ENCODE measurements at places on chromosomes 6 and 20.

GRCh38 chr6:157561414-157561790, 180.4 kb downstream of the ZDHHC14 start:
- DNase-seq: no peak

DNA sequence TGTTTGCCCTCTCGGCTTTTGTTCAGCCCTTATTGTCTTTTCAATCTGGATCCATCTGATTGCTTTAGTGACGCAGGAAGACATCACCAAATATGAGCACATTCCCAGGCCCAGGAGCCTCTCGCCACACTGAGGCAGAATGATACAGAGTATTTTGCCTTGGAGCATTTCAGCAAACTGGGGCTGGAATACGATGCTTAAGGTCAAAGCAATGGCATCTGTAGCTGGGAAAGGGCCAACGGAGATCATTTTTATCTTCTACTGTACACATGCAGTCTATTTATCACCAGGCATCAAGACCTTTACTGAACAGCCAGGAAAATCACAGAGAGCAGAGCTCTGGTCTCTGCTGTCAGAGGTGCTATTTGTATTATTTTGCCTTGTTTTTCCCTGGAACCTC, 655.3 kb downstream of the RNF144B start:
- no peak for DNase-seq

GRCh38 chr20:58395604-58396003, 6.6 kb downstream of the VAPB start:
- DNase-seq: no peak

GRCh38 chr6:38068854-38069590, 249.5 kb downstream of the ZFAND3 start:
- DNase-seq: peak; percentile 25

DNA sequence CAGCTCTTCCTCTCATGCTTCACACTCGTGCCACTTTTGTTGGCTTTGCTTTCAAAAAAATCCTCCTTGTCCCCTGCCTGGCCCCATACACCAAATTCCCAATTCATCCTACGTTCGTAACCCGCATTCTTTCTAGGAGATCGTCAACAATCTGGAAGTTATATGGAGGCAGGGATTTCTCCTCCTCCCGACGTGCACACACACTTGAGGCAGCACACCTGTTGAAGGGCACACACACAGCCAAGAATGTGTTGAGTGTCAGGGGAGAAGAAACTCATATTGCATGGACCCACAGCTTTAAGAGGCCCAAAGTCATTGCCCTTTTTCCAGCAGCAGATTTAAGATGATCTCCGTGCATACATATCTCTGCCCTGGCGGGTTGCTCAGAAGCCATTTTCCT, 28.9 kb downstream of the THBS2 start:
- no peak for DNase-seq

DNA sequence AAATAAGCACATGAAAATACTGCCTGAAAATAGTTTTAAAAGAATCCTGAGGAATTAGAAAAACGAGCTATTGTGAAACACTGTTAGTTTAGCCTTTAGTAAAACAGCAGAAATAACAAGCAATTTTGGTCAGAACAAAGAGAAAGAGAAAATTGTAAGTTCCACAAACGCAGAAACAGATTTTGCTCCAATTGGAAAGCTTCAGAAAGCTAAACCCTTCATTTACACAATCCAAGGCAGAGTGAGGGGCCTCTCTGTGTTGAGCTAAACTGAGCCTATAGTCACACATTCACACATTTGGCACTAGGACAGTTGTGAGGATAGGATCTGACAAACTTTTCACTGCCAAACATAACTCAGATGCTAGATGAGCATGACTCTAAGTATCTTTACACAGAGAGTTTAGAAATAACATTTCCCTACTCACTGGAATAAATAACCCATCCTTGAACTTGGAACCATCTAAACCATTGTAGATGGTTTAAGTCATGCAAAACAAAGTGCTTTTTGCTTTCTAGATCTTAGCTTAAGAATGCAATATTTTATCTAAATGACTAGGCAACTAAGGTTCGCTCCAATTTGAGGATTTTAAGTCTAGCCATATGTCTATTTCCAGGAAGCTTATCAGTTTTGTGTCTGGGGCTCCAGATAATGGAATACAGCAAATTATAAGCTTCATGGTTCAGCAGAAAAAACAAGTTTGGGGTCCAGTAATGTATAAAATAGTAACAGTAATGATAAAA, 122.6 kb downstream of the SGK1 start:
- peak; percentile 63 for DNase-seq

GRCh38 chr6:80547827-80548226, 441.4 kb downstream of the BCKDHB start:
- DNase-seq: peak; percentile 95

DNA sequence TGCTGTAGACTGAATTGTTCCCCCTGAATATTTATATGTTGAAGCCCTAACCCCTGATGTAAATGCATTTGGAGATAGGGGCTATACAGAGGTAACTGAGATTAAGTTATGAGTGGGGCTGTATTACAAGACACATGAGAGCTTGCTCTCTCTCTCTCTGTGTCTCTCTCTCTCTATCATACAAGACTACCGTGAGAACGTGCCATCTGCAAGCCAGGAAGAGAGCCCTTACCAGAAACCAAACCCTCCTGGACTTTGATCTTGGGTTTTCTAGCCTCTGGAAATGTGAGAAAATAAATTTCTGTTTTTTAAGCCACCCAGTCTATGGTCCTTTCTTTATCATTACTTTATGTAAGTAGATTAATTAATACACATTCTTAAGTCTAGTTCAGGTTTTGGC, 249.3 kb upstream of the MAN1A1 start:
- DNase-seq: no peak

All from cardiac fibroblast (primary cell).